ENCODE measurements at places on chromosomes 7 and 10.

DNA sequence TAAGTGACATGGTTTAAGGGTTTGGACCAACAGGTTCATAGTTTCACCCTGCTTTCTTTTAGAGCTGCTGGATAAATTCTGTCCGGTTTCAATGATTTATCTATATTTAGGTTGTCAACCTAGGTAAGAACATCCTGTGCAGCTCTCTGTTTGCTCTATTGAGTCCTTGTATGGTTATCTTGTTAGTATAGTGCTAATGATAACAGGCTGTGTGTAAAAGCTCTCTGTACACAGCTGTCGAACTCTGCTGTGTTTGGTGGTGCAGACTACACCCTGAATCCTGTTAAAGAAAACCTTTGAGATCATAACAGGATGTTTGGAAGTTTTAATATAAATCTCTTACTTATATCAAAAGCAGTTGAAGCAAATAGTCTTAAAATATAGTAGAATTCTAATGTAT is 219.2 kb downstream of the SDK1 start:
- peak; percentile 25 for DNase-seq

GRCh38 chr7:15921576-15921975 is 235.1 kb upstream of the MEOX2 start:
- DNase-seq = no peak

- DNase-seq = peak; percentile 15
These were observed 674 bp upstream of the FRA10AC1 start for GRCh38 chr10:93703066-93703465.

DNA sequence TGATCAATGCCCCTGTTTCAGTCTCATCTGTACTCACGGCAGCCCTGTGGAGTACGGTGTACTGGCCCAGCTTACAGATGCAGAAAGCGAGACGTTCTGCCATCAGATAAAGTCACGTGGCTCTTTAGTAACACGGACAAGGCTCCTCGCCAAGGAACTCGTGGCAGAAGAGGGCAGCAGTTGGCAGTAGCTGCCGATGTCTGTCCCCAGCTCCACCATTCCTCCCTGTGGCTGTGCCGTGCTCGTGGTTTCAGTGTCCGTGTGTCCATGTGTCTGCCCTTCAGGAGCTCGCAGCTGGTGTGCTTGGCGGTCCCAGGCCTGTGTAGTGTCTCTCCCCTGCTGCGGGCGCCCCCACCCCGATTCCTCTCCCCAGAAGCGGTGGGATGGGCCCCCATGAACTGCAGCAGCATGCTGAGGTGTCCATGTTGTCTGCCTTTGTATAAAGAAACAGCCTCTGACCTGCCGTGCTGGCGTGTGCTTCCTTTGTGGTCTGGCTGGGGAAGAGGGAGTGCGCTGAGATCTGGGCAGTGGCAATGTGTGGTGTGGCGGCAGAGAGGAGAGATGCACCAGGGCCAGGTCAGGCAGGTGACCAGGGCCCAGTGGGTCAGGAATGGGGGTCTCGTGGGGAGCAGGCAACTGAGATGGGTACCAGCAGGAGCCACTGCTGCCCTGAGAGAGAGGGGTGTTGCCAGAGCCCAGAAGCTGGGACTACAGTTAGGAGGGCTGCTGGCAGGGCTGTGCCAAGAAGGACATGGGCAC is 9.8 kb downstream of the RHBDD2 start:
- DNase-seq = peak; percentile 30

- peak; percentile 40 for DNase-seq
These were observed at the start of gene CNNM1 for GRCh38 chr10:99329304-99329553. Gene CNNM1 (plus strand): TSS chr10:99329356. CDS start chr10:99329388, 32 bp downstream.

DNA sequence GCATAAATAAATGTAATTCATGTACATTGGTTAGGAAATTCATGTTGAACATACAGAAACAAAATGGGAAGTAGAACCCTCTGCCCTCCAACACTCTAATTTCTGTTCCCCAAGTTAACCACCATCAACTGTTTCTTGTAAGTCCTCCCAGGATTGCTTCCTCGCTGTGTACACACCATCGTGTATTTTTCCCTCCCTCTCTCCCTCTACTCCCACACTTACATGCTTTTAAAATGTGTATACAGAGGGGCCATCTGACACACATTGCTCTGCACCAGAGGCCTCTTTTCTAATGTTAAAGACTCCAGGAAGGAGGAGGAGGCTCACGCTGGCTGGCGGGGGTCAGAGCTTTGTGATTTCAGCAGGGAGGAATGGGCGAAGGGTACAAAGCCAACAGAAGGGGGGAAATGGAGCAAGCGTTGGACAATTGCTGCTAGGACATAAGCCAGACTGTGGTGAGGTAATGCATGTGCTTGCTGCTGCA is 1.9 kb upstream of the EPHA1 start:
- no peak for DNase-seq

DNA sequence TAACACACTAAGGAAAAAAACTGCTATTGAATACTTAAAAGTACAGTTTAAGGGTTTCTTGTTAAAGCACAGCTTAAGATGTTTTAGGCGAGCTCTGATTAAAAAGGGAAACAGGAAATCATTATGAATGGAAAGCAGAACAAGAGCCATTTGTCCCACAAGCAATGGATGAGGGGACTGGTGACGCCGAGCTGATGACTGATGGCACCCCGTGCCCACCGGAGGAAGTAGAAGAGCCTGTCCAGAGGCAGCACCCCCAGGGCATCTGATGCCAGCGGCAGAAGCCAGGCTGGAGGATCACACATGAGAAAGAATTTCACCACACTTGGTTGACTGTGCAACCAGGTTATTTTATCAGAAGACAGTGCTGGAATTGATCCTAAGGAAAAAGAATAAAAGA is 15.0 kb upstream of the INSIG1 start:
- no peak for DNase-seq

GRCh38 chr7:100089458-100090196 is 858 bp downstream of the COPS6 start:
- no peak for DNase-seq

GRCh38 chr7:28112012-28112411 is 68.6 kb downstream of the JAZF1 start:
- DNase-seq = no peak

GRCh38 chr7:98418636-98419315 is 17.9 kb upstream of the BAIAP2L1 start:
- DNase-seq = no peak

DNA sequence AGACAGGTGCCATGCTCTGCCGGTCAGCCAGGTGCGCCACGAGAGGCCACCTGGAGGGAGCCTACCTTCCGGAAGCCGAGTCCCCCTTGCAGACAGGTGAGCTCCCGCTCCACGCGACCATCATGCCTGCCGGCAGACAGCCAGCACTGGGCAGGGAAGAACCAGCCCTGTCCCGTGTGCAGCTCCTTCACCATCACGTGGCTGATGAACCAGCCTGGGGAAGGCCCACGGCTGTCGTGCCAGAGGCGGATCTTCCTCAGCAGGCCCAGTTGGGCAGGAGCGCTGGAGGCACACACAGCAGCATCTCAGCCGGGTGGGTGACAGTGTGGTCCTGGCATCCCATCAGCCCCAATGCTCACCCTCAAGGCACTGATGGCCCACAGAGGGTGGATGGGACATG is 108.9 kb downstream of the PKD1L1 start:
- DNase-seq = no peak

DNA sequence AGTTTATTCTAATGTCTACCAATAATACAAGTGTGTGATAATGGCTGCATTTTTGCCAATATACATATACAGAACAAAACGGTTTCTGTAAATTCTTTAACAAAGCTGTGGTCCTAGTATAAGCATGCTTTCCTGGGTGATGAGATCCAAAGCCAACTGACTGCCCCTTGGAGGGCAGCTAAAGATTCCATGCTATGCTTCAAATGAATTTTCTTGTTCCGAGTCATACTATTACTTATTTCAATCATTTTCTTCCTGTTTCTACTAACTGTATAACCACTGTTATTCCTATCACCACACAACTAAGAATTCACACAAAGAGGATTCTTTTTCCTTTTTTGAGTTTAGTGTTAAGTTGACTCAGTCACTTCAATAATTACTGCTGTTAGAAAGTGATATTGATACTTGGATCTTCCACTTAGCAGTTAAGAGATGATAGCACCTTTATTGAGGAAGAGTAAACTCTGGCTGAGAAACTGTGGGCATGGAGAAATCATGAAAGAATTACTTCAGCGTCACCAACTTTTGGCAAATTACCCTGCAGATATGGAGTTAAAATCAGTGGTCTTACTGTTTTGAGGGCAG is 197.5 kb downstream of the ARL4A start:
- DNase-seq = no peak
